ENCODE measurements at places on chromosomes 11 and 22. TPM values are rescaled to one million over a fixed set of nuclear protein-coding genes. Genes with fewer than 3 reads are reported as not detected.

DNA sequence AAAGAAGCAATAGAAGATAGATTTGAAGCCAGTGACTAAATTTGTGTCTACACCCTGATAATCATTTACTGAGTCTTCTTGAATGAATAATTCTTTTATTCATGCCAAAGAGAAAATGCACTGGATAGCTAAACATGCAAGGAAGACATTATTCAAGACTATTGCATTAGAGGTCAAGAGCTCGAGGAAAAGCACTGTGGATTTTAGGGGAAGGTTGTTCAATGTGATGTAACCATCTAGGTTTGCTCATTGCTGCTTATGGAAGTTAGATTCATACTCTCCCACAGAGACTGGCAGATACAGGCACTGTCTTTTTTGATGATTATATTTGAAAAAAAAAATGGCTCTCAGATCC, 682.1 kb downstream of the KCNA4 start:
- DNase-seq: no peak

DNA sequence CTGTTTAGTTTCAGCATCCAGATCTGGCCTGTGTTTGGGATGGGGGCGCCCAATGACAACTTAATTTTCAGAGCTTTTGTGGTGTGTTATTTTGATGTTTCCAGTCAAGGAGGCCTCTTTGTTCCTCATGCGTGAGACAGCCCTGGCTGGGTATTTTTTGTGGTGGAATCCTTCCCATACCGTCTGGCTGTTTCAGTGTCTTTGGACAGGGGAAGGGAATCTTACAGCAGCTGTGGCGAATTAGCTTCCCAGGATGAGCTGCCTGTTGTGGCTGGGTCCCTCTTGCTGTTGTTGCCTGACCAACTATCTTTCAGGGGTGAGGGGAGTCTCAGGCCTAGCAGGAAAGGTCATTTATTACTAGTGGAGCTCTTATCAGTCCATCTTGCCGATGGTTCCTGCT, 138.8 kb downstream of the ARHGAP20 start:
- DNase-seq: no peak

DNA sequence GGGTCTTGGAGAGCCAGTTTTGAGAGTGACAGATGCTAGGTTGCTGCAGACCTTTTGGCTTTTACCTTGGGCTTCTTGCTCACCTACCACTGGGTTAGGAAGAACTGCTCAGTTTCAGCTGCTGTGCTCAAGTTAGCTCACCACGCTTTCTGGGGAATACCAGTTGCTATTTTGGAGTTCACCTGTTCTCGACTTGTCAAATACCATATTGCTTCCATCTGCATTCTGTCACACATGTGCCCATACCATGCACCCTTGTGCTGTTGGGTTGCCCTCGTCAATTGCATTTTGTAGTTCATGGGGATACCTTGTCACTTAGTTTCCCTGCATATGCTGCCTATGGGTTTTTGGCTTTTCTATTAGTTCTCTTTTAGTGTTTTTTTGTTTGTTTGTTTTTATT, 23.0 kb upstream of the BARX2 start:
- DNase-seq: no peak

DNA sequence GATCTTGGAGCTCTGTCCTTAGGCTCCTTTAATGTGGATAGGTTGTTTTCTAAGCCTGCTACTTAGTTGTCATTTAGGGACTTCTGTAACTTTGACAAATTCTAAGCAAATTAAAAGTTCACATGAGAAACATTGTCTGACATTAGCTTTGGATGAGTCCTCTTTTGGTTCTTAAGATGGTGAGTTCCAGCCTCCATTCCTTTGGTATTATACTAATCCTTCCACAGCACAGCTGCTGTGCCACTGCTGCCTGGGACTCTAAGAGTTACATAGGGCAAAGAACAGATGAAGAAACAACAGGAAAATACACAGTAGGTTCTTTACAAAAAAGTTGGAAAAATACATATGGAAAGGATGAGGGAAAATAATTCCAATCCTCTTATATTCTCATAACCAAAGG, 25.3 kb upstream of the PIK3C2A start:
- DNase-seq: no peak

DNA sequence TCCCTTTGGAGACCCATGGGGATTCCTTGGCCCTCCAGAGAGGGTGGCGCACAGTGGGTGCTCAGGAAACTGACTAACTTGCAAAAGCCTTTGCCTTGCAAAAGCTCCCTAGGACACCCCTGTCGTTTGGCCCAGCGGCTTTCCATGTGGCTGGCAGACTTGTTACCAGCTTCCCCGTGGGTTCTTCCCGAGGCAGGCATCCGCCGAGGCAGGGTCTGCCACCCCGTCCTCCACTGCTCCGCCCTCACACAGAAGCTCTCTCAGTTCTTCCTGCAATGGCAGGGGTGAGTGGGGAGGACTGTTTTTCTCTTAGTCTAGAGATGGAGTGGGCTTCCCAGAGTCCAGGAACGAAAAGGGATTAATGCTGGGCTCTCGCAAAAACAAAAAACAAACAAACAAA, 23.0 kb downstream of the ALX4 start:
- DNase-seq: no peak

The LMO1 gene
- not detected for polyA plus RNA-seq

GRCh38 chr11:120001178-120002090, 136.5 kb downstream of the TRIM29 start:
- DNase-seq: no peak

GRCh38 chr11:103967985-103968384, 68.5 kb upstream of the DDI1 start:
- no peak for DNase-seq

The PRSS23 gene
- 5.7 TPM for polyA plus RNA-seq

The CNIH2 gene
- polyA plus RNA-seq: not detected

DNA sequence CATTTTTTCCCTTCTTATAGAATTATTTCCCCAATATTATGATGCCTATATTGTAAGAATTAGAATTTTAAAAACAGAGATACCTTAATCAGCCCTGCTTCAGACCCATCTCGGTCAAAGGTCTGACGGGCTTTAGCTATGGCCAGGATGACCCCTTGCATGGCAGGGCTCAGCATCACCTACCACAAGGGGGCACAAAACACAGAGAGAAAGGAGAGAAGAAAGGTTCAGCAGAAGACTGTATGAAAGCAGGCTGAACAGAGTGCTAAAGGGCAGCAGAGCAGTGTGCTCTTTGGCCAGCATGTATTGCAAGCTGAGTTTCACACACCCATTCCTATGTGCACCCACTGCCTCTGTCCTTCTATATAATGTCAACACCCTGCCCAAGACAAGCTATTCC, 26.8 kb downstream of the CLDN25 start:
- DNase-seq: peak; percentile 41

DNA sequence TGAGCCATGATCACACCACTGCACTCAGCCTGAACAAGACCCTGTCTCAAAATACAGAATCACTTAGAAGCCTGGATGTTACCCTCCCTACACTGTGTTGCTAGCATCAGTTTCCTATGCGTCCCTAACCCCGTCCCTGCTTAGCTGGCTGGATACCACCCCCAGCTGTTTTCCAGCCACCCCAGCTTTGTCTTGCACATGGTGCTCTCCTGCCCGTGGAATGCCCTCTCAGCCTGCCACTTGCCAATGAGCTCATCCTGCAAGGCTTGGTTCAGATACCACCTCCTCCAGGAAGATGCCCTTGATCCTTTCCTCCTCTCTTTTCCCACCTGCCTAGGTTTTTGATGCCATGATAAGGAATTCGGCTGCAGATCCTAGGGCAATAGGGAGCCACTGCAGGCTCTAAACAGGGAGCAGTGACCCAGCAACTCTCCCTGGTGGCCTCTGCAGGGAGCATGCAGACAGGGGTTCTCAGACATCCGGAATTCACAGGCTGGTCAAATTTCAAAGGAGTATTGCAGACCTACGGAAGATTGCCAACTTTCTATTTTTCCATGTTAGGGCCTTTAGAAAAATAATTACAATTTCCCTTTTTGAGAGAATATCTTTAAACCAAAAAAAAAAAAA, 52.7 kb upstream of the WNT7B start:
- no peak for DNase-seq

DNA sequence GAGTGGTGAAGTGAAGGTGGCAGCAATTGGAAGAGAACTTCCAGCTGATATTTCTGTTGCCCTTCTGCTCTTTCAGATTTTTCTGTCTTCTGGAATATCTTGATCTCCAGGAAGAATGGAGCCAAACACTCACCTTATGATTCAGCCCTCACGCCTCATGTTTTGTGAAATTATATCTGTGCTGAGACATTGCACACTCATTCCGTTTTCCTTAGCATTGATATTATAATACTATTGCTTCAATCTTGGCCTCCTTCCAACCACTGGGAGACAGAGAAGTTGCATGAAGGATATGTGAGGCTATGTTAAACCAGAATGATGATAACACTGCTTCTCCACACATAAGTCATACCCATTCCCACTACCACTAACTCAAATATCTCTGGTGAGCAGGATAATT, 177.9 kb downstream of the ETS1 start:
- DNase-seq: no peak

GRCh38 chr11:83816572-83817187, 530.5 kb upstream of the CCDC90B start:
- DNase-seq: no peak

The PKDREJ gene
- 0.01 TPM for polyA plus RNA-seq

The NARS2 gene
- 10.9 TPM for polyA plus RNA-seq

DNA sequence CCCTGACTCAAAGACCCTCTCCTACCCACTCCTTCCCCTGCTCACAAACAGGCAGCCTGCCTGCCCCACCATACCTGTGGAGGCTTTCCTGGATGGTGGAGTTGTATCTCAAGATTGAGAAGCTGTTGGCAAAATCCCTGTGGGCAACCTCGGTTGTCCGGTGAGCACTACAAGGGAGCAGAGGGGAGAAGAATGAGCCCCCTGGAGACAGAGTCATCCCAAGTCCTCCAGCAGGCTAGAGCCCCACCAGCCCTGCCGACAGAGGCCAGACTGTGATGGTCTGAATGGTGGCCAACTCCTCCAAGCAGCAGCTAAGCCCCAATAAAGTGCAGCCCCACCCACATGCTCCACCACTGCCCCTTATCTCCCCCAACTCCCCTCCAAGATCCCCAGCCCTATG, 17.5 kb downstream of the TMPRSS13 start:
- peak; percentile 39 for DNase-seq

DNA sequence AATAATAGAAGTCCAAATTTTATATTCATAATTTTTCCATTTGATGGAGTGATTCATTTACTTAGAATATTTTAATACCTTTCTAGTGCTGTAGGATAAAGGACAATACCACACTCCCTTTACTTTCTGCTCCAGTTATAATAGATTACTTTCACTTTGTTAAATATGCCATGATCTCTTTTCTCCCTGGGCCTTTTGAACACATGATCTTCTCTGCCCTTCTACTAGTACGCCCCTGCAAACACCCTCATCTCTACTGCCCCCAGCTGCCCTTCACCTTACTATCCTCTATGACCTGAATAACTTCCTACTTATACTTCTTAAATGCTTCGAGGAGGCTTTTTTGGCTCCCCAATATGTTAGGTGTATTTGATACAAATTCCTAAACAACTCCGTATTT, 177.3 kb downstream of the GUCY1A2 start:
- DNase-seq: no peak

The KRTAP5-9 gene
- not detected for polyA plus RNA-seq

DNA sequence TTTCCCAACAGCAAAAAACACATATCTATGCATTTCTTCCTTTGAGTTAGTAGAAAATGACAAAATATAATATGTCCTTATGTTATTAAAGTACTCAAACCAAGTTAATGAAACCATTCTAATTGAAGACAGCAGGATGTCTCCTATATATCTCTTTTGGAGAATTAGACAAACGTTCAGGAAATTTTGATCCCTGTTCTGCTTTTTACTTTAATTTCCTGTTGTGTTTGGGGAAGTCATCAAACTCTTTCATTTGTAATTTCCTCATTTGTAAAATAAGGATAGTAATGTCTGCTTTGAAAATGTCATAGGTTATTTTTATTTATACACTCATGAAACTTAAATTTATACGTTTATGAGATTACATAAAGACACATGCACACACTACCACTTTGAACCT, 281.8 kb upstream of the ANO5 start:
- DNase-seq: no peak

- DNase-seq: no peak
Observed at GRCh38 chr11:67586568-67587250, 3.1 kb downstream of the GSTP1 start.

DNA sequence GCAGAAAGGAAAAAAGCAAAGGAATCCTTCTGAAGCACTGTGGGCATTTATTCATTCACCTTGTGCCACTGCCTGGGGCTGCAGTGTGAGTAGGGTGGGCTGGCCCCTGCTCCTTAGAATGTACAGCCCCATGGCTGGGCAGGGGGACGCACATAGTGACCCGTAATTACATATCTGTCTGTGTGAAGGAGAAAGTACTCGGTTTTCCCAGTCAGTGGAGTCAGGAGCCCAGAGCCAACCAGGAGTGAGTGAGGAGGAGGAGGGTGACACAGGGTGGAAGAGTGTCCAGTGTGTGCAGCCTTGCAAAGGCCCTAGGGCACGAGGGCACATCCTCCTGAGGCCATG, 91.9 kb downstream of the CDKN1C start:
- DNase-seq: no peak

- no peak for DNase-seq
Observed at GRCh38 chr11:123822032-123822431, 15.9 kb upstream of the OR6M1 start.
